Esophagus squamous epithelium (tissue), 5 donors: ENCODE measurements at places on chromosomes 16 and 17.

- no peak for DNase-seq
Measured at GRCh38 chr16:6095414-6095813, 997.8 kb upstream of the EEF2KMT start.

- no peak for DNase-seq
Measured at GRCh38 chr17:28317966-28318758, 838 bp upstream of the TMEM97 start.

GRCh38 chr16:14600164-14600563 is 29.9 kb downstream of the PARN start:
- no peak for DNase-seq

DNA sequence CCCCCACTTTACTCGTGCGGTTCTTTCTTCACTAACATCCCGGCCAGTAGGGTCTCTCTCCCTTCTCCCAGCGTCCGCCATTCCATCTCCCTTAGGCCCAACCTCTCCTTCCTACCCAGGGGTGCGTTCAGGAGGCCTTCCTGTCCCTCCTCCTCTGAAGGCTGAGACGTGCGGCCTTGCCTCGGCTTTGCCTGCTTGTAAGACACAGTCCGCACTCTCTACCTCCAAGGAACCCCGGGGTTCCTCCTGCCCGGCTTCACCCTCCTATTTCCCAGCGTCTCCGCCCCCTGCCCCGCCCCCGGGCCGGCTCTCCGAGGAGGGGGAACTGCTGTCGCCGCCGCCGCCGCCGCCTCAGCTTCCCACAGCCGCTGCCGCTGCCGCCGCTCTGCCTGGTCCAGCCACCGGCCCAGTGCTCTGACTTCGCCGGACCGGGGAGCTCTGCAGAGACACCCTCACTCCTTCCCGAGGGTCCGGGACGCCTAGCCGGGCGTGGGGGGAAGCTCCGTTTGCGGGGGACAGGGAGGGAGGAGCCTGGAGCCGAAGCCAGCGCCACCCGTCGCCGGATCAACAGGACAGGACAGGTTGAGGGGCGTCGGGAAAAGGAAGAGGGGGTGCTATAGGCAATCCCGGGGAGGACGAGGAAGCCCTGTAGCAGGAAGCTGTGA is 1.2 kb upstream of the FGF11 start:
- no peak for DNase-seq

- DNase-seq = no peak
Measured at GRCh38 chr17:70563281-70563820, 394.0 kb downstream of the KCNJ2 start.
